HFF-Myc (cell line): ENCODE measurements at places on chromosomes 1 and 21.

DNA sequence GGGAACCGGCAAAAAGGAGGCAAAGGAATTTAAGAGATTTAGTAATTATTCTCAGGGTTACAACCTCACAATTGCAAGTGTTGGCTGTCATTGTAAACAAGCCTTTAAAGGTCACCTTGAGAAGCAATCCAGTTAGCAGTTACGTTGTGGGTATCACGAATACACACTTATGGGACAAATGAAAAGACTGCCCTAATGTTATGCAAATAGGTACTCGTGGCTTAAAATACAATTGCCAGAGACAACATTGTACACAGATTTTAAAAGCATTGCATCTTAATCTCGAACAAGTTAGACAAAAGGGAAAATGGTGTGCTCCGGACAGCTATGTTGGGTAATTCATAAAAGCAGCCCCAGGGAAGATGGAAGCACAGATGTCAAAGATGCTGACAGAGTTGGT lies 120.5 kb upstream of the ZC3H12A start:
- no peak for DNase-seq

DNA sequence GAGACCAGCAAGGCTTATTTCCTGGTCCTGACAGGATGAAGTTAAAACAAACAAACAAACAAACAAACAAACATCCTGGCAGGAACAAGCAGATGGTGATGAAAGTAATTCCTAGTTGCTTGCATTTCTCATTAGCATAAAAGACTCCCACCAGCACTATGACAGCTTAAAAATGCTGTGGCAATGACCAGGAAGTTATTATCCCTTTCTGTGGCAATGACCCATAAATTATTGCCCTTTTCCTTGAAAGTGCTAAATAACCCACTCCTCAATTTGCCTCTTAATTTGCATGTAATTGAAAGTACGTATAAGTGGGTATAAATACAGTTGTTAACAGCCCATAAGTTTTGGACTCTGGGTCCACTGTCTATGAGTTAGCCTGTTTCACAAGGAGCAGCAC lies 727.6 kb upstream of the NEGR1 start:
- no peak for DNase-seq

DNA sequence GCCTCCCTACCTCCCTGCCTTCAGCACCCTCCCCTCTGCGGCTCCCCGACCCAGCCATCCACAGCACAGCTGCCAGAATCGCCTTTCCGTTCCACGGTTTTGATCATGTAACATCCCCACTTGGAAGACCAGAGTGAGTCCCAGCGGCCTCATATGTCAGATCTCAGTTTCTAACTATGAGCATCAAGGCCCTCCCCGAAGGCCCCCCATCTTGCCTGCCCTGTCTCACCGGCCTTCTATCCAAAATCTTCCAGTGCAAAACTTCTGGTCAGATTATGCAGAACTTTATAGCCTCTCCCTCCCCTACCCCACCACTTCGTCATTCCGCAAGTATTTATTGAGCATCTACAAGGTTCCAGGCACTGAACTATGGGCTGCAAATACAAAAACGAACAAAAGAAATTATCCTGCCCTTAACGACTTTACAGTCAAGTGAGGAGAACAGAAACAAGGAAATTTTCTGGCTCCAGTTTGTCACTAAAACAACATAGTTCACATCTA lies 20.3 kb upstream of the LMX1A start:
- no peak for DNase-seq

GRCh38 chr1:217462159-217462558 lies 168.7 kb downstream of the GPATCH2 start:
- DNase-seq: no peak

GRCh38 chr1:2277741-2278488 lies 49.8 kb downstream of the SKI start:
- DNase-seq: no peak

- no peak for DNase-seq
Measured at GRCh38 chr1:232454227-232454886, 175.6 kb downstream of the SIPA1L2 start.

DNA sequence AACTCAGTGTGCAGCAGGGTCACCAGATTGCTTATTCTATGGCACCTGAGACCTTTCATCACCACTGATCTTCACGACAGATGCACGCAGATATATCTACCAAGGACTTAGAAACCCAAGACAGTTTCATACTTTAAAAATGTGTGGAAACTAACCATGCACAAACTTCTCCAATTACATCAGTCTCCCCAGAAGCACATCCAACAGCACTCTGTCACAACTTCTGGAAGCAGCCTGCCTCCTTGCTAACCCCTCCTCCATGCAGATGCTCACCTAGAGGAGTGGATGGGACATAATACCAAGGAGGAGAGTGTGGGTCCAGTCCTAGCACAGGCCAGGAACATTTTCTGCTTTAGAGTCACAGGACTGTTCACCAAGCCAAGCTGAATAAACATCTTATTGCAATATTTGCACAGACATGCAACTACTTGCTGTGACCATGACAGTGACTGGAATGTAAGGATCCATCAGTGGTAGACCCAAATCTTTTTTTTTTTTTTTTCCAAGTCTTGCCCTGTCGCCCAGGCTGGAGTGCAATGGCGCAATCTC lies 69.4 kb downstream of the HIVEP3 start:
- no peak for DNase-seq
